Stimulated activated CD8-positive, alpha-beta memory T cell treated with anti-CD3 and anti-CD28 coated beads, Interleukin-4, amount 100 ng/mL, for 24 hours (primary cell): ENCODE measurements at places on chromosomes 16 and 17.

DNA sequence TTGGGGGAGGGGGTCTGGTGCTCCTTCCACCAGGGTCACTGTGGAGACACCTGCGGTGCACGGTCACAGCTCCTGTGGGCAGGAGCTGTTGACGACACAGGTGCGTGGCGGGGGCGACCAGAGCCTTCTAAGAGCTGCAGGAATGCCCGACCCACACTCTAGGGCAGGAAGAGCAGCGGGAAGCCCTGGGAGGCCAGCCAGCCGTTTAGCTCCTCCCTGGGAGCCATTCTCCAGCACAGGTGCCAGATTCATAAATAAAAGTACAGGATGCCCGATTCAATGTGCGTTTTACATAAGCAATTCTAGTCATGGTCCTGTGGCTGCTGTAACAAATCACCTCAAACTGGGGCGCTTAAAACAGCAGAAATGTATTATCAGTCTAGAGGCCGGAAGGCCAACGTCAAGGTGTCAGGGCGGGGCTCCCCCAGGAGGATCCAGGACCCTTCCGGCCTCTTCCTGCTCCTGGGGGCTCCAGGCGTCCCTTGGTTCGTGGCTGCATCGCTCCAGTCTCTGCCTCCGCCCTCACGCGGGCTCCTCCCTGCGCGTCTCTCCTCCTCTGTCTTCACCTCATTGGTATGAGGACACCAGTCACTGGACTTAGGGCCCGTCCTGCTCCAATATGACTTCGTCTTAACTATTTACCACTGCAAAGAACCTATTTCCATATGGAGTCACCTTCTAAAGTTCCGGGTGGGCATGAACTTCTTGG, 155.4 kb downstream of the FOXL1 start:
- no peak for DNase-seq

- DNase-seq: no peak
These were observed 20.6 kb downstream of the VPS53 start for GRCh38 chr17:693791-694638.

DNA sequence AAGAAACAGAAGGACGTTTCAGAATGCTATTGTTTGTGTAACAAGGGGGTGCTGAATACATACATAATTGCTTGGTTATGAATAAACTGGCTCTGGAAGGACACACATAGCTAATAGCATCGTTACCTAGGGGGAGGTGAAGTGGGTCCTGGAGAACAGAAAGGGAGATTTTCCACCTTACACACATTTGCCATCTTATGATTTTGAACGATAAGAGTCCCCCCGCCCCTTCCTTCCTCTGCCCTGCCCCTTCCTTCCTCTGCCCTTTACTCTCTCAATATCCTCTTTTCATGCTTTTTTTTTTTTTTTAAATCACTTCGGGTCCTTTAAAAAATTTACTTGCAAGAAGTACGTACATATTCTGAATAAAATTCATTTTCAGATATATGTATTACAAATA, 902 bp upstream of the DHRS7B start:
- DNase-seq: no peak

DNA sequence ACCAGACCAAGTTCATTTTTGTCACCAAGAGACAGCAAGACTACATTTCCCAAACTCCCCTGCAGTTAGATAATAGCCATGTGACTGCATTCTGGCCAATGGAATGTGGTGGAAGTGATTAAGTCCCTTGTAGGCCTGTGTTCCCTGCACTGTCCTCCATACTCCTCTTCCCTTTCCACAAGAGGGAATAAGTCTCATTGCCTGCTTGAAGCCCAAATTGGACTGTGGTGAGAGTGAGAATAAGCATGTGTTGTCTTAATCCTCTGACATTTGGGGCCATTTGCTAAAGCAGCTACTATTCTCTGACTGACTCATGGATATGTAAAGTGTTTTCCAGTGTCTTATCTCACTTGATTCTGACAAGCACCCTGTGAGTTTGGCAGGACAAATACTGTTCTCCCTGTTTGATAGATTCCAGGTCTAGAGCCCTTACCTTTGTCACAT, 20.7 kb downstream of the PIK3R6 start:
- no peak for DNase-seq

GRCh38 chr17:19312406-19312805, 50.1 kb downstream of the B9D1 start:
- DNase-seq: no peak

GRCh38 chr16:71883168-71883848, 674 bp downstream of the ZNF821 start:
- DNase-seq: peak; percentile 51

- DNase-seq: no peak
These were observed 17.4 kb downstream of the ARHGAP27 start for GRCh38 chr17:45414990-45415881.

DNA sequence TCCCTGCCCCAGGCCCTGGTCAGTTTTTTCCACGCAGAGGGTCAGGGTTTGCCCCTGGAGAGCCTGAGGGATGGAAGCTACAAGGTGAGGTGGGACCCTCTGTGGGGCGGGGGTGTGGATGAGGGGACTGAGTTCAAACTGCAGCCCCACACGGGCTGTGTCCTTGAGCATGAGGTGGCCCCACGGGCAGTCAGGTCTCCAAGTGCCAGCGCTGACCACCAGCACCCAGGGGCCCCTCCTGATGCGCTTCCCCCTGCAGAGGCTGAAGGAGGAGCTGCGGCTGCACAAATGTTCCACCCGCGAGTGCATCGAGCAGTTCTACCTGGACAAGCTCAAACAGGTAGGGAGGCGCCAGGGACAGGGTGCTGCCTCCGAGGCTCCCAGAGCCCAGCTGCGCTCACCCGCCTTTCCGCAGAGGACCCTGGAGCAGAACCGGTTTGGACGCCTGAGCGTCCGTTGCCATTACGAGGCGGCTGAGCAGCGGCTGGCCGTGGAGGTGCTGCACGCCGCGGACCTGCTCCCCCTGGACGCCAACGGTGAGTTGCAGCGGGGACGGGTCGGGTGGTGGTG, 4.3 kb downstream of the TSR3 start:
- no peak for DNase-seq

DNA sequence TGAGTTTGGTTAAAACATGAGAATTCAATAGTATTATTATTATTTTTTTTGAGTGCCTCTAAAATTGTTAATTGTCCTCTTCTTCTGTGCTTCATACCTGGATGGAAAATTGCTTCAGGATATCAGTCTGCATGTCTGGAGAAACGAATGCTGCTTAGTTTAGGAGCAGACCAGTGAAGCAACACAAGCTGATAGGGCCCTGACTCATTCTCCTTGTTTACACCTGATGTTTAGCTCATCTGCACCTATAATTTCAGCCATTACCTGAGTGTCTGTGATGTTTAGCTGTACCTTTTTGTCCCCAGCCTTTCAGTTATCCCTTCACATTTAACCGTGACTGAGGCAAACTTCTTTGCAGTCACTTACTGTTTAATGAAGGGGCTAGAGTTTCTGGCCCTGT, 14.8 kb downstream of the SNTB2 start:
- no peak for DNase-seq

DNA sequence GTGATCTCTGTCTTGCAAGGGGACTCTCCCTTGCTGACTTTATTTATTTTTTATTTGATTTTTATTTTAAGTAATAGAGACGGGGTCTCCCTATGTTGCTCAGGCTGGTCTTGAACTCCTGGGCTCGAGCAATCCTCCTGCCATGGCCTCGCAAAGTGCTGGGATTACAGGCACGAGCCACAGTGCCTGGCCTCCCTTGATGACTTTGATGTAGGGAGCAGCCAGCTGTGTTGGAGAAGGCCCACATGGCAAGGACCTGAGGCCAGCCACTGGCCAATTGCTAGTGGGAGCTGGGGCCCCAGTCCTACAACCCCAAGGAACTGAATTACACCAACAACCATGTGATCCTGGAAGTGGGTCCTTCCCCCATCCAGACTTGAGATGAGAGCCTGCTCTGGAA, 81.8 kb downstream of the CNGB1 start:
- no peak for DNase-seq

DNA sequence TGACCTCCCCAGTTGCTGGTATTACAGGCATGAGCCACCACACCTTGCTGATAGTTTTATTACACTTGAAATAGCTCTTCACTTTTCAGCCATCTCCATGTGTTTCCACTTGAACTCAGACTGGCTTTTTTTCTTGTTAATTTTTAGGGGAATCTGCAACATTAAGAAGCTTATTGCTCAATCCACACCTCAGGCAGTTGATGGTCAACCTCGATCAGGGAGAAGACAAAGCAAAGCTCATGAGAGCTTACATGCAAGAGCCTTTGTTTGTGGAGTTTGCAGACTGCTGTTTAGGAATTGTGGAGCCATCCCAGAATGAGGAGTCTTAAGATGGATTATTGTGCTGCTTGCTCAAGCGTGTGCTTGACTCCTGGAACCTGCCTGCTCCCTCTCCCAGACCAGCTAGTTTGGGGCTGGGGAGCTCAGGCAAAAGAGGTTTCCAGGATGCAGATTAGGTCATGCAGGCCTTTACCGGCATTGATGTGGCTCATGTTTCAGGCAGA, 8.6 kb downstream of the ZNHIT3 start:
- no peak for DNase-seq

- no peak for DNase-seq
These were observed 47.2 kb downstream of the MEOX1 start for GRCh38 chr17:43614561-43614960.

- no peak for DNase-seq
These were observed 97.7 kb downstream of the RPGRIP1L start for GRCh38 chr16:53605831-53606400.

- DNase-seq: no peak
These were observed 11.5 kb upstream of the MMD start for GRCh38 chr17:55433029-55433628.

GRCh38 chr16:1745900-1746692, 25.2 kb downstream of the NME3 start:
- DNase-seq: no peak

GRCh38 chr17:16973760-16974540, 2.0 kb upstream of the TNFRSF13B start:
- DNase-seq: no peak

GRCh38 chr17:64546716-64547115, 39.9 kb downstream of the CEP95 start:
- DNase-seq: no peak

GRCh38 chr16:88083582-88083981, 132.3 kb downstream of the BANP start:
- no peak for DNase-seq

DNA sequence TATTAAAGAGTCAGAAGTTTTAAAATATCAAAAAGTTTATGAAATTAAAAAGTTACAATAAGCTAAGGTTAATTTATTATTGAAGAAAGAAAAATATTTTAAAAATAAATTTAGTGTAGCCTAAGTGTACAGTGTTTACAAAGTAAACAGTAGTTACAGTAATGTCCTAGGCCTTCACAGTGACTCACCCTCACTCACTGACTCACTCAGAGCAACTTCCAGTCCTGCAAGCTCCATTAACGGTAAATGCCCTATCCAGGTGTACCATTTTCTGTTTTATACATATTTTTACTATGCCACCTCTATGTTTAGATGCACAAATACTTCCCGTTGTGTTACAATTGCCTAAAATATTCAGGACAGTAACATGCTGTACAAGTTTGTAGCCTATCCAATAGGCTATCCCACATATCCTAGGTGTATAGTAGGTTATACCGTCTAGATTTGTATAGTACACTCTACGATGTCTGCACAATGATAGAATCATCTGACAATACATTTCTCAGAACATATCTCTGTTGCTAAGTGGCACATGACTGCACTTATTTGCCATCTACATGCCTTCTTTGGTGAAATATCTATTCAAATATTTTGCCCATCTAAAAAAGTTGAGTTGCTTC, 67.2 kb upstream of the WSB1 start:
- DNase-seq: no peak

DNA sequence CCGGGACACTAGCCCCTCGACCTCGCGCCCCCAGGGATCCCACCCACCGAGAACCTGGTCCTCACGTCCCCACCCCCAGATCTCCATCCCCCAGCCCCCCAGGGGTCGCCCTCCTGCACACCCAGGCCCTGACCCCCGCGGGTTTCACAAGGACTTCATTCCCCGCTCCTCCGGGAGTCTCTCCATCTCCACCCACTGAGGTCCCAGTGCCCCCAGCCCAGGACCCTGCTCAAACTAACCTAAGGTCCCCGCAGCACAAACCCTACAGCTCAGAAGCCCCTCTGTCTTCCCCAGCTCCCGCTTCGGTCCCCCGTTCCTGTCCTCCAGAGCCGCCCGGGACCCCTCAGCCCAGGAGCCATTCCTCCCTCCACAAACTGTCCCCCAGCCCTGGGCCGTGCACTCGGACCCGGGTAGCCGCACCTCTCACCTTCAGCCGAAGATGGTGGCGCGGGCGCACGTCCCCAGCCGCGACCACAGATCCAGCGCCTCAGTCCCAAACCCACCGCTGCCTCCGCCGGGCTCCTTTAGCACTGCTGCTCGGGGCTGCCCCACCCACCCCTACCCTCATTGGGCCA, at the start of gene MYH10:
TSS of gene MYH10 (minus strand) at position 499 of the 575 bp plus-strand sequence. CDS start 7,479 bp downstream, outside the sequence.
- DNase-seq: no peak

GRCh38 chr17:77716289-77716926, 242.1 kb upstream of the TNRC6C start:
- no peak for DNase-seq

DNA sequence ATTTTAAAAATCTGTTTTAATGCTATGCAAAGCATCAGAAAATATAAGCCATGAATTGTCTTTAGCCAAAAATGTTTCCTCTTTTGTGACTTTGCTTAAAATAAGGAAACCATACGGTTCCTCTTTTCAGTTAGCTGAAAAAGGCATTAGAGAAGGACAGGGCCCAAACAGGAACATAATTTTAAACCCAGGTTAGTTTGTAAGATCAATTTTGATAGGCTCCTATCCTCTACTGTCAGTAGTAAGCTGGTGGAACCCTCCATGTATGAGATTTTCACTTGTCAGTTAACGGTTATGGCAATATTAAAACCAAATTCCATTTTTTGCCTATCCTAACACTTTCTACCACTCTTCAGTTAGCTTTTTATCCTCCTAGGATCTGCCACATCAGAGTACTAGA, 4.3 kb downstream of the EVI2B start:
- DNase-seq: no peak

- DNase-seq: no peak
These were observed 6.6 kb downstream of the JUP start for GRCh38 chr17:41779954-41780353.

- DNase-seq: no peak
These were observed 18.7 kb downstream of the TMEM204 start for GRCh38 chr16:1552129-1552528.

DNA sequence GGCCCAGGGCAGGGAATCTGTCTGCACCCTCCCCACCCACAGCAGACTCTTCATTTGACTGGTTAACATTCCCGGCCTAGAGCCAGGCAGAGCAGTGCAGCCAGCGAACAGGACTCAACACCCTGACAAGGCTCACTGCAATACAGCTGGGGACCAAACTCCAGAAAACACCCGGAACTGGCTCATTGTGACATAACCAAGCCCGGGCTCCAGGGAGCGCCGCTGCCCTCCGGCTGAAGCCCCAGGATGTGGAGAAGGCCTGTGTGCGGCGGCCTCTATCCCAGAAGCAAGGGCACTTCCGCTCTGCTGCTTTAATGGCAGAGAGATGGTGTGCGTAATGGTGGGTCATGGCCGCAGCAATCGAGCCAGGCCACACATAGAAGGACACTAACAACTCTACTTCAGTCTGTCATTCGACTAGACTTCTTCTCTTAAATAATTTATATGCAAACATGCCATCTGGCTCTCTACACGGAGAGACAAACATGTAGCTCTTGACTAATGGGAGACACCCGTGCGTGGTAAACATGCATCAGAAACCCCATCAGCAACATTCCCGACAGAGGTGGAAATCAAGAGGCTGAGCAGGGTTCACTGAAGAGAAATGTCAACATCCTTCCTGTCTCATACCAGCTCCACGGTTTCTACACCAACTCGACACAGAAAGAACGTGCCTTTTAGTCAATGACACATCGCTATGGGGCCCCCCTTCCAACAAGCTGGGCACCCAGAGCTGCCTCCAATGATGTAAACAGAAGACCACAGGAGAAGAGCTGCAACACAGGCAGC, 18.0 kb downstream of the KLHDC4 start:
- no peak for DNase-seq
